K562 (cell line): ENCODE measurements at places on chromosomes 6 and 20. TPM values are rescaled to one million over a fixed set of nuclear protein-coding genes. Genes with fewer than 3 reads are reported as not detected.

Gene TBXT
- total RNA-seq, result not detected in 2 replicates

Gene TP53TG5
- 0.20 TPM in 1 of 2 replicates, not detected in the other for total RNA-seq

Gene PTK6
- total RNA-seq, result not detected in 2 replicates

GRCh38 chr6:49841424-49841823, 24.9 kb downstream of the CRISP1 start:
- DNase-seq, result peak; percentile 18

DNA sequence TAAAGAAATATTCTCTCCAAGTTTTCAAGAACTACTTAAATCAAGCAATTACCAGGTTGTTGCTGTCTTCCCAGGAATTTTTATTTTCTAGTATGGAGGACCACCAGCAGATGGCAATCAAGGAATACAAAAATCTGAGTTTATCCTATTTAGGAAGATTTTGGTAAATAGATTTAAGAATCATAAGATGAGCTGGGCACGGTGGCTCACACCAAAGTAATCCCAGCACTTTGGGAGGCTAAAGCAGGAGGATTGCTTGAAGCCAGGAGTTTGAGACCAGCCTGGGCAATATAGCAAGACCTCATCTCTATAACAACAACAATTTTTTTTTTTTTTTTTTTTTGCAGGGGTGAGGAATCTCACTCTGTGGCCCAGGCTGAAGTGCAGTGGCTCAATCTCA, 19.3 kb upstream of the SEC63 start:
- no peak for DNase-seq

DNA sequence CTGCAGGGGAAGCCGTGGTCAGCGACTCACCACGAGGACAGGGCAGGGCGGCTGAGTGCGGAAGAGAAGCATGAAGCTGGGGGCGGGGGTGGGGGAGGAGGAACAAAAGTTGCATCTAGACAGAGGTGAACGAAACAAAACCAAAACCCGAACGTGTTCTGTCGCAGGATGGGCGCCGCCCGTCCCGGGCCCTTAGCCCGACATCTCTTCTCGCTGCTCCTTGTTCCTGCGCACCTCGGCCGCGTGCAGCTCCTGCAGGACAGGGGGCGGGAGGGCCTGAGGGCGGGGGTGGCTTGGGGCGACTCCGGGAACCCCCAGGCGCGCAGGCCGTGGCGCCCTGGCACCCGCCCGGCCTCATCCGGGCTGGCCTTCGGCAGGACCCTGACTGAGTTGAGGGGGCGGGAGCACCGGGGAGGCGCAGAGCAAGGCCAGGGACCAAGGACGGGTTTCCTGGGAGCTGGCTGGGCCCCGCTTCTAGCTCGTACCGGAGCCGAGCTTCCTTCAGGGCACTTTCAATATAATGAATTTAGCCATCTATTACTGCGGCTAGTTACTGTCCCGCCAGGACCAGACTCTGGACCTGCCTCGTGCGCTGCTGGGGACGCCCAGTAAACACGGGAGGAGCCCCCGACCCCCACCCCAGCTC, 12.0 kb downstream of the STMN3 start:
- DNase-seq, result no peak
